ENCODE measurements at places on chromosomes 1 and 21. TPM values are rescaled to one million over a fixed set of nuclear protein-coding genes. Genes with fewer than 3 reads are reported as not detected.

The ERG gene
- total RNA-seq: not detected

The PPFIA4 gene
- 0.38 TPM for total RNA-seq

The PYGO2 gene
- 21.3 TPM for total RNA-seq

The IVL gene
- total RNA-seq: not detected

The F5 gene
- 0.09 TPM for total RNA-seq

The CNKSR1 gene
- 0.26 TPM for total RNA-seq
